ENCODE measurements at places on chromosomes 7 and 10.

- peak; percentile 79 for ATAC-seq
Observed at GRCh38 chr10:83917537-83918506, 221.5 kb upstream of the GHITM start.

DNA sequence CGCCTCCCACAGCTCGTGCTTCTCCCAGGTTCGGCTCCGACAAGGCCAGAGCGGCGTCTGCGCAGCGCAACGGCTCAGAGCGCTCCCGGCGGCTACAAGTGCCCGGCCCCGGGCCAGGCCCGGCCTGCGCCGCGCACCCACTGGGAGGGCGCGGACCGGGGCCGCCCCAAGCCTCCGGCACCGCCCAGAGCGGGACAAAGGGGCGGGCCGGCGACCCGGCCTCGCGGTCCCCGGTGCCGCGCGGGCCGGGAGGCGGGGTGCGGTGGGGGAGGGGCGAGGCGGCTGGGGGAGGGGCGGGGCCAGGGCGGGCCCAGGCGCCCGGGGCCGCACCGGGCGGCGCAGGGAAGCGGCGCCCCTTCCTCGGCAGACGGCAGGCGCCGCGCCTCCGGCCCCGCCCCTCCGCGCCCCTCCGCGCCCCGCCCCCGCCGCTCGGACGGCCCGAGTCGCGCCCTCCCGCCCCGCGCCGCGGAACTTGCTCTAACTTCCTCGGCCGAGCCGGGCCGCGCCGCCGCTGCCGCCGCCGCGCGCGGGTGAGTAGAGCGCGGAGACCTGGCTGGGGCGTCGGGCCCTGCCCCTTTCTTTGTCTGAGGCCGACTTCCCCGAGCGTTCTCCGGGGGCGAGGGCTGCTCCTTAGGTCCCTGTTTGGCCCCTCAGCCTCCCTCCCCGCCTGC is at the start of gene TSPAN14:
TSS of gene TSPAN14 (plus strand) at position 469 of the 671 bp plus-strand sequence. CDS start 34,924 bp downstream, outside the sequence.
- peak; percentile 85 for ATAC-seq

GRCh38 chr10:76336213-76336963 is 905.0 kb downstream of the LRMDA start:
- peak; percentile 87 for ATAC-seq

GRCh38 chr10:87506956-87507355 is 2.3 kb downstream of the MINPP1 start:
- no peak for ATAC-seq

DNA sequence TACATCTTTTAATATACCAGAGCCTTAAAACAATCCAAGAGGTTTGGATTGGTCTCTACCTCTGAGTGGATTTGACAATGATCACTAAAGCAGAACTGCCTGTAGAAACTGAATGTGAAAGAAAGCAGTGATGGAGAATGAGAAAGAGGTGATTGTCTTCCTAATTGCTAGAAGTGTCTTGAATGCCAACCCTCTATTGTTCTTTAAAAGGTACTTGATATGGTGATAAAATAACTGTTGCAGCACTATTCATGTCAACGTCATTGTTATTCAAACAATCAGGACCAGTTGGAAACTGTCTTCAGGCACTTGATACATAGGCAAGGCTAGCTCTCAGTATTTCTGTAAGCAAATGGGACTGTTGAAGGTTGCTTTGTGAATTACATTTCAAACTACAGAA is 47.9 kb upstream of the ITPRID1 start:
- no peak for ATAC-seq

- ATAC-seq = no peak
Observed at GRCh38 chr7:100402241-100402640, 26.3 kb downstream of the ZCWPW1 start.

GRCh38 chr7:156652886-156653568 is 12.5 kb downstream of the RNF32 start:
- no peak for ATAC-seq

DNA sequence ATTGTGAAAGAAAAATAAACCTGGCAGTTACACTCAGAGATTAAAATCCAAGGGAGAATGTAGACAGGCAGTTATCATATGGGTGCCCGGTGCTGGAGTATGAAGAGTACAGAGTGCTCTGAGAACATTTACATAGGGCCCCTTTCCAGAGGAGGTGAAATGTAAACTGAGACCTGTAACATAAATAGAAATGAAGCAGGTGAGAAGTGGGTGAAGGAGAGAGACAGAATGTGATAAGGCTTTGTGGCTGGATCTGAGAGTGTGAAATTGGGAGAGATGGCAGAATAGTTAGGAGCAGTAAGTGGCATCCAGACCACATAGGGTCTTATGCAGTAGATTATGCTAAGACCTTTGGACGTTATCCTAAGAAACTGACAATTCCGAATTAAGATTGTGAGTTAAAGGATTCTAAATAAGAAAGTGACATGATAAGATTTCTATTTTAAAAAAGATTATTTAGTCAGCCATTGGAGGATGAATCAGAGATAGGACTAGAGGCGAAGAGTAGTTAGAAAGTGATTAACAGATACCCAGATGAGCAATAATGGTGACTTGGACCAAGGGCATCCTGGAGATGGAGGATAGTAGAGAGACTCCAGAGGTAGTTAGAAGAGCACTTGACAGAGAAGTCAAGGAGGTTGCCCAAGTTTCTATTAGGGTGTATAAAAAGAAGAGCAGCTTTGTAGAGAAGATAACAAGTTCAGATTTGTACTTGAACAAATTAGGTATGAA is 36.7 kb downstream of the DNAH11 start:
- ATAC-seq = no peak

DNA sequence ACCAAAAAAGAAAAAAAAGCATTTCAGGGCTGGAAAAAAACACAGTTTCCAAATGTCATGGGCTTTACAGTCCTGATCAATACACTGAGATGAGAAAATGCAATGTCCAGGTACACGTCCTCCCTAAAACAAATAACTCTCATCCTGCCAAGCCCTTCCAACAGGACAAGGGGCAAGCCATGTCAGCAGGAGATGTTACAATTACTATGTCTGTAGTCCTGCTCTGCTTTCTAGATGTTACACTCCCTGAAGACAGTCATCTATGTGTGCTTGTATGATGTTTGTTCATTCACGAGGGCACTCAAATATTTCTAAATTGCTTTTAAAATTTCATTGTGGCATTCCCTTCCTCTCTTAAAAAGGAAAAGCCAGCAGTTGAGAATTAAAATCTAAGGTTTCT is 103.2 kb downstream of the SORBS1 start:
- ATAC-seq = no peak

DNA sequence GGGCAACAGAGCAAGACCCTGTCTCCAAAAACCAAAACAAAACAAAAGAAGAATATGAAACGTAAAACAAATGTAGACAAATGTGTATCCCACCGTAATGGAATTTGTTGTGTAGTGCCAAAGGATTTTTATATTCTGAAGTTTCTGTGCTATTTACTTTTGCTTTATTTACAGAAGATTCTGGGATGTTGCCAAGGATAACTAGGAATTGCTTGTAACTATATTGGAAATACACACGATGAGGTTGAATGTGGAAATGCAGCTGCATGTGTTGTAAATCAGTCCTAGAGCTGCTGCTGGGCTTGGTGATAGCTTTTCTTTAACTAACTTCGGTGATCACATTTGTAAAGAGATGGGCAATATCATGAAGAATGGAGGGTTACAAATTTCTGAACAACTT is 39.5 kb downstream of the GALNT17 start:
- no peak for ATAC-seq

- ATAC-seq = no peak
Observed at GRCh38 chr10:52136921-52137320, 177.2 kb upstream of the DKK1 start.

DNA sequence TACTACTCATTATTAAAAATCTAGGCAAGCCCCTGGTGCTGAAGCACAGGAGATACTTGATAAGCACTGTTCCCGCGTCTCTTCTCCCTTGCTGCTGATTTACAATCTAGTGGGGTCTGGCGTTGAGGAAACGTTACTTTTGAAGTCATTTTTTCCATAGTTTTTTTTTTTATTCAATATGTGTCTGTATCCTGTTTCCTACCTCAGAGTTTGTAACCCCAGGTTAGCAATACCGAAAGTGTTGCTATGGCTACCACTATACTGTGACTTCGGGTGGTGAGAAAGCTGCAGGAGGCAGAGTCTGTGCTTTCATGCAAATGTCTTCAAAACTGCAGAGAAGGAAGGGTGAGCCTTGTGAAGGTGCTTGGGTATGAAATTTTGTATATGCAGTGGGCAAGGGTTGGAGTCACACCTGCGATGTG is 458.8 kb upstream of the GHITM start:
- no peak for ATAC-seq
